ENCODE measurements at places on chromosomes 11 and 22.

DNA sequence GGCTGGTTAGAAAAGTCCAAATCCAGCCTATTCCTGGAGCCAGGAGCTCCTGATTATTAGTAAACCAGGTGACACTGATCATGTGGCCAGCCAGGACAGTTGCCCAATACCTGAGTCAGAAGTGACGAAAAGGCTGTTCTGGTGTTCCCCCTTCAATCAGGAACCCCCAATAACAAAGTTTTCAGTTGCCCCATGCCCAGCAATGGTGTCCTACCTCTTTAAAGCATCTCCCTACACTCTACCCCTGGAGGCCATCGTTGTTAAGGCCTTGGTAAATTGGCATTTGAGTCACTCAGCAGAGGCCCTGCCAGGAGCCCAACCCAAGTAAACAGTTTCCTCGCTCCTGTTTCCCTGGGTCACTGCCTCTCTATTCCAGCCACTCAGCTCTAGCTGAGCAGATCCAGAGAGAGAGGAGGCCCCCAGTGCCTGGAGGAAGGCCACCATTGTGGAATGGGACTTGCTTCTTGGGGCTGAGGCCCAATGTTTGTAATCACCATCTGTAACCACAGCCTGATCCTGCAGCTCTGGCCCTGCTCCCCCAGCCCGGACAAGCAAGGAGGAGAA, 25.0 kb downstream of the ARHGAP1 start:
- no peak for DNase-seq

DNA sequence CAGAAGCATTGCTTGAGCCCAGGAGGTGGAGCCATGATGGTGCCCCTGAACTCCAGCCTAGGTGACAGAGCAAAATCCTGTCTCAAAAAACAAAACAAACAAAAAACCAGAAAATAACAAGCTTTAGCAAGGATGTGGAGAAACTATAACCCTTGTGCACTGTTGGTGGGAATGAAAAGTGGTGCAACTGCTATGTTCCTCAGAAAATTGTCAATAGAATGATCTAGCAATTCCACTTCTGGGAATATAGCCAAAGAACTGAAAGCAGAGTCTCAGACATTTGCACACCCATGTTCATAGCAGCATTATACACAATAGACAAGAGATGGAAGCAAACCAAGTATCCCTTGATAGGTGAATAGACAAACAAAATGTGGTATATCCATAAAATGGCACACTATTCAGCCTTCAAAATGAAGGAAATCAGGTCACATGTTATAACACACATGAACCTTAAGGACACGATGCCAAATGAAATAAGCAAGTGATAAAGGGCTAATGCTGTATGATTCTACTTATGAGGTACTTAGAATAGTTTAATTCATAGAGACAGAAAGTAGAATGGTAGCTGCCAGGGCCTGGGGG, 15.9 kb downstream of the KLHL22 start:
- DNase-seq = no peak

- DNase-seq = no peak
Observed at GRCh38 chr11:68678031-68678441, 6.3 kb upstream of the GAL start.

DNA sequence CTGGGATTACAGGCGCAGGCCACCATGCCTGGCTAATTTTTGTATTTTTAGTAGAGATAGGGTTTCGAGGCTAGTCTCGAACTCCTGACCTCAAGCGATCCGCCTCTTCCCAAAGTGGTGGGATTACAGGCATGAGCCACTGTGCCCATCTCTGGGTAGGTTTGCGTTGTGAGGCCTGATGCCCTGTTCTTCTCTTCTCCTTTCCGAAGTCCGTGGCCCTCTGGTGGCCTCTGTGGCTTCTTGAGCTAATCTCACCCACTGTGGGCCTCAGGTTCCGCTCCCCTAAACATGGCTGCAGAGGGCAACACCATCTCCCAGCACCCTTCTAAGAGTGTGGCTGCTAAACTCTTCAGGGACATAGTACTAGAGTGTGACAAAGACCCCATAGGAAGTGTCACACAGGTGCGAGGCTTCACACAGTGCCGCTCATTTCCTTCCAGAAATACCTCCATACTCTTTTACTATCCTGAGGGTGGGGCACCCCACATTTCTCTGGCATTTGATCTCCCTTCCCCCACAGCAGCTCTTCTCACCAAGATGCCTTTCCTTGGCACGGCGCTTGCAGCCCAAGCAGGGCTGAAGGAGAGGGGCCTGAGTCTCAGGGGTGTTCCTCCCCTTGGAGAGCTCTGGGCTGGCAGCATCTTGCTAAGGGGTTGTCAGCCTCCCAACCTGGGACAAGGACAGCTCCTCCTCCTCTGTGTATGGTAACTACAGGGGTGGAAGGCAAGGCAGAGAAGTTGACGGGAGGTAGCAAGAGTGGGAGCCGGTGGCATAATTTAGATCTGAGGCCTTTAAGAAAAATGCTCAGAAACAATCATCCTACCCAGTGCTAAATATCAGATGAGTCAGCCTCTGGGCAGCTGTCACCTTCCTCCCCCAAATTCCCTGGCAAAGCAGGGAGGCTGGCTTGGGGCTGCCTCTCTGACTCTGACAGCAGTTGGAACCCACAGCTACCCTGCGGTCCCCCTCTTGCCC, 6.1 kb downstream of the THY1 start:
- no peak for DNase-seq

DNA sequence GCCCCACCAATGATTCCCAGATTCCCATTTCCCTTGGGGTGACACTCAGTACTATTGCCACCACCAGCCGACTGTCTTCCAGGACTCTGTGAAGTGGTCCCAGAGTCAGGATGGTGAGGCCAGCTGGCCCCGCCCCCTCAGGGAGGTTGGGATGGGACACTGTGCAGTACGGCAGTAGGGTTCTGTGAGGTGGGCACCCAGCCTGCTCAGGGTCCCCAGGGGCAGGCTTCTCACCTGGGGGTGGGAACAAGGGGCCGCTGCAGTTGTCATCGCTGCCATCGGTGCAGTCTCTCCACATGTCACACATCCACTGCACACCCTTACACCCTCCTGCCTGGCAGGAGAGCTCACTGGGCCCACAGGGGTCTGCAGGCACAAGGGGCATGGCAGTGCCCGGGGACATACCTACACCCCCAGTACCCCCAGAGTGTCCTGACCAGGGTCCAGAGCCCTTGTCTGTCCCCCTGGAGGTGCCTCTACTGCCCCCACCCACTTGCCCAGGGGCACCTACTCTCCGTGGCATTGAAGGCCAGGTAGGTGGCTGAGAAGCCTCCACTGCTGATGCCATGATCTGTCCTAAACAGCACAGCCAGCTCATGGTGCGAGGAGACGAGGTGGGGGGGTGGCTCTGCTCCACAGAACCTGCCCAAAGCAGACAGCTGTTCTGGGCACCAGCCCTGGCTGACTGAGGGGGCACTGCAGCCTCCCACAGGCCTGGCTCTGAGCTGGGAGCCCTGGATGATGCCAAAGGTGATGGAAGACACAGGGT, 1.9 kb upstream of the C1QTNF5 start:
- no peak for DNase-seq

DNA sequence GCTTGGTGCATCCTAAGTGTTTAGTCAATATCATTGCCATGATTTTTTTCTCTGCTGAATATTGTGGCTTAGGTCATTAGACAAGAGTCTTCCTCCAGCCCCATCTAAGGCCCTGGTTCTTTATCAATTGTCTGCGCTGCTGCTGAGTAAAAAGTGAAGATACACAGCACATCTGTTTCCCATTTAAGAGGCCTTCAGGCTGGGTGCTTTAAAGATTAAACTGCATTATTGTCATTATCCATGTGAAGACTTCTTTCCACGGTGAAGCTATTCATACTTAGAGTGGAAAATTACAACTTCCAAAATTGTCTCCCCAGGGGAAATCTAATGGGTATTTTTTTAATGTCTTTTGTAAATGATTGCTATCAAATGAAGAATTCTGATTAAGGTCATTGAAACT, 719.8 kb upstream of the LRRC4C start:
- no peak for DNase-seq

- no peak for DNase-seq
Observed at GRCh38 chr11:116070520-116070919, 566.3 kb upstream of the CADM1 start.

- no peak for DNase-seq
Observed at GRCh38 chr11:69496202-69496557, 14.7 kb downstream of the LINC01488 start.

GRCh38 chr11:12234221-12234620, 123.8 kb downstream of the MICAL2 start:
- DNase-seq = no peak

DNA sequence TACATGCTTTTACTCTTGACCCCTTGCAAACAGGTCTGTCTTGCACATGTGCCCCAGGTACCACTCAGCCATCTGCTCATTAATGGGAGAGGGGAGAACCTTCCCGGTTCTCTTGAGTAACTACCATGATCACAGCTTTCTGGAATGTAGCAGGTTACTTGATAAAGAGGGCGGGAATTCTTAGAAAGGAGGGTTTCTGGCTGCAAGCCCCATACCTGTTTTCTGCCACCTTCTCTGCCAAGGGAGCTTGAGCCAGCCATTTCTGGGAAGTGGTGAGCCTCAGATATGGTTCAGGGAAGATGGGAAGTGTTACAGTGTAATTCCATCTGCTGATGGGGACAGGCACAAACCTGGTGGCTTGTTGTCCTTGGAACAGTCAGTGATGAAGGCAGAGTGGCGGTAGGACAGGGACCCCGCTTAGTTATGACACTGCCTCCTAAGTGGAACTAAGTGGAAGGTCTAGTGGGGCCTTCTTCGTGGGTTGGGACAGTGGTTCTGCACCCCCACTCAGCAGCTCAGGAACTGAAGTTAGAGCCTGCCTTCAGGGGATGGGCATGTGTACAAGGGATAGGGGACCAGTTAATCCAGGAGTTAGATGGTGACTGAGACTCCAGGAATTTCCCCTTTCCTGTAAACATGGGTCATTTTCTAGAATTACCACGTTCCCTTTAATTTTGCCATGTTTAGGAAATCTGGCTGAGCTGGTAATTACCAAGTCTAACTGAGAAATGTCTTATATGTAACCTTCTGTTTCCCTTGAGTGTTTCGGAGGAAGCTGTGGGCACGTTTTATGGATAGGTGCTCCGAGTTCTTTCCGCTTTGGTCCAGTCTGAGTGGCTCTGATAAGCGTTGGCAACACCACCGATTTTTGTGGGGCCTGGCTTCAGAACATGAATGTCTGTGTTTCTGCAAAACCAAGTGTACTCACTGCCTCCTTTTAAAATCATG, 35.3 kb downstream of the BCR start:
- peak; percentile 71 for DNase-seq

- DNase-seq = peak; percentile 36
Observed at GRCh38 chr11:65593518-65594414, 1.8 kb downstream of the KCNK7 start.

DNA sequence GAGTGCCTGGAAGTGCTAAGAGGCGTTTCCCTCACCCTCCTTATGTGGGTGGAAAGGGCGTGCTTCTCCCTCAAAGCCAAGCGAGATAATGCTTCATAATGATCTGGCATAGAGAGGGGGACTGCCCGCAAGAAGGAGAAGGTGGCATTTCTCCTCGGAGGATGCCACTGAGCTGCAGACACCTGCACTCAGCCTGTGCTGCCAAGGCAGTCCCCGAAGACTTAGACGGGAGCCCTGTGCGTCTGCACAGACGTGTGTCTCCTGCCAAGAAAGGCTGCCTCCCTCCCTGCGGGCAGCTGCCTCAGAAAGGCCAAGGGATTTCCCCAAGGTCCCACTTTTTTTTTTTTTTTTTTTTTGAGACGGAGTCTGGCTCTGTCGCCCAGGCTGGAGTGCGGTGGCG, 48.1 kb upstream of the SPATA19 start:
- no peak for DNase-seq

- DNase-seq = no peak
Observed at GRCh38 chr22:24518771-24519485, 23.8 kb downstream of the UPB1 start.

DNA sequence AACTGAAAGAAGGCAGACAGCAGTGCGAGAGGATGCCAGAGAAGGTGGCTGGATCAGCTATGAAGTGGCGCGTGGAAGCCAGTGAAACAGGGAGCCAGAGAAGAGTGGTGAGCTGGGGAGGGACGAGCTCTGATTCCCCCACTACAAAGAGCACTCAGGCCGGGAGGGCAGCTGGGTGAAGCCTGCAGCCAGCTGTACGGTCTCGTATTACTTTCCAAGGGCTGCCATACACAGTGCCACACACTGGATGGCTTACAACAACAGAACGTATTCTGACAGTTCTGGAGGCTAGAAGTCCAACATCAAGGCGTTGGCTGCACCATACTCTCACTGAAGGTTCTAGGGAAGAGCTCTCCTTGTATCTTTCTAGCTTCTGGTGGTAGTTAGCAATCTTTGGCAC, 47.1 kb upstream of the WNT11 start:
- DNase-seq = no peak

GRCh38 chr11:8694137-8694536, 11.5 kb downstream of the RPL27A start:
- no peak for DNase-seq

DNA sequence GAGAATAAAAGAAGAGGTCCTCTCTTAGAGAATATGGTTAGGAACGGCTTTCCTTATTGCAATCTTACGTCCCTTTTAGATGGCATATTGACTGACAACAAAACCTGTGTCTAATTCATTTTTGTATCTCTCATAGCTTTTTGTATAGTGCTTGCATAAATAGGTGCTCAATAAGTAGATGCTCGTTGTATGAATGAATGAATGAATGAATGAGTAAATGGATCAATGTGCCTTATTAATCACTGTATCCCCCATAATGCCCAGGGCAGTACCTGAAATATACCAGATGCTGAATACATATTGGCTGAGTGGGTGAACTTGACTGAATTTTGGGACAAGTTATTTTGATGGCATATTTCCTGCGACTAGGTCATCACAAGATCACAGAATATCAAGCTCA, 97.9 kb downstream of the SERGEF start:
- no peak for DNase-seq

- DNase-seq = no peak
Observed at GRCh38 chr22:30187529-30188407, 58.8 kb downstream of the LIF start.

GRCh38 chr11:7019500-7020182, 505 bp downstream of the ZNF214 start:
- DNase-seq = no peak

- DNase-seq = no peak
Observed at GRCh38 chr11:34349882-34350281, 7.9 kb downstream of the ABTB2 start.

- DNase-seq = no peak
Observed at GRCh38 chr11:27487706-27488105, 15.1 kb upstream of the LGR4 start.

GRCh38 chr22:48563966-48564330, 1263.7 kb downstream of the BRD1 start:
- DNase-seq = no peak

DNA sequence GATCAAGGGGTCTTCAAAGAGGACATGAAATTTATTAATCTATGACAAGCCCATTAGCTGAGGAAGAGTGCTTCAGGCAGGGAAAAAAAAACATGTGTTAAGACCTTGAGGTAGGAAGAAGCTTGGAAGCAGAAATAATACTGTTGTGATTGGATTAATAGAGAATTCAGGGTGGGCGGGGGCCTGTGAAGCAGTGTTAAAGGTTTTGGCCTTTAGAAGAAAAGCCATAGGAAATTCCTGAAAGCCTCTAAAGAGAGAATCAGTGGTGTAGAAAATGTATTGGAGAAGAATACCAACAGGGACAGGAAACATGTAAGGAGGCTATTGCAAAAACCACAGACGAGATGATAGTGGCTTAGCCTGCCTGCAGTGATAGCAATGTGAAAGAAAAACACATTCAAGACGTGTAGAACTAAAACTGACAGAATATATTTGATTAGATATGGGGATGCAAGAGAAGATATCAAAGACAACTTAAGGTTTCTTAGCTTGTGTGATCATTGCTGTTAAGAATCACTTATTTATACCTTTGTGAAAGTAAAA, 404.4 kb upstream of the ANO3 start:
- peak; percentile 38 for DNase-seq

Measured in OCI-M1 (cell line).